ENCODE measurements at places on chromosomes 7 and 10. TPM values are rescaled to one million over a fixed set of nuclear protein-coding genes. Genes with fewer than 3 reads are reported as not detected.

- DNase-seq = no peak
These were observed 607.2 kb upstream of the MGMT start for GRCh38 chr10:128859738-128860386.

GRCh38 chr7:299628-300027 lies 9.7 kb downstream of the FOXL3 start:
- DNase-seq = peak; percentile 71

DNA sequence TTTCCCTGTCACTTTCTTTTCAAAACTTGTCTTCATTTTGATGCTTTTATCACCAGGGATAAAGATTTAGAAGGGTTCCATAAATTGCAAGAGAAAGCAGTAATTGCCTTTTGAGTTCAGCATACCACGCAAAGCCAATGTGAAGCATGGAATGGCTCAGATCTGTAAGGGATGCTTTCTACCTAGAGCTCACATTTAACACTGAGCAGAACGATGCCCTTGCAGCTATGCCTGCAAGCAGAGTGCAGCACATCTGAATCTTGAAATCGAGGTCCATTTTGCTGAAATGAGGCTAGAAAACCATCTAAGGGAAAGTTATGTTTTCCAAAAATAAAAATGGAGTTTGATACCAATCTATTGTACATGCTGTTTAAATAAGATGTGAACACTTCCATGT lies 171.2 kb upstream of the CELF2 start:
- no peak for DNase-seq

GRCh38 chr10:101467286-101467770 lies 113.4 kb downstream of the BTRC start:
- no peak for DNase-seq

DNA sequence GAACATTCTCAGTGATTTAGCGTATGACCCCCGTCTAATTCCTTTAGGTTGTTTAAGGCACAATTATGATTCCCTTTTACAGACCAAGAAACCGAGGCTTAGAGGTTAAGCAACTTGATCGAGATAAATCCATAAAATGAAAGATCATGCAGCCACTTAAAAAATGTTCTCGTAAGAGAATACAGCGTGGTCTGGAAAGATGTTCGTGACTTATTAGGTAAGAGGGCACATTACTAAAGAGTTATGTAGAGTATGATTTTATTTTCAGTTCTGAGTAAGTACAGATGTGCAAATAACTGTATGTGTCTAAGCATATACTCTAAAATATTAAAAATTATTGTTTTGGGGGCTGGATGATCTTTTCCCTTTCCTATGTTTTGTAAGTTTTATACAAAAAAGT lies 575.1 kb downstream of the PARD3 start:
- DNase-seq = no peak

- DNase-seq = no peak
These were observed 722.7 kb upstream of the CELF2 start for GRCh38 chr10:10294881-10295529.

DNA sequence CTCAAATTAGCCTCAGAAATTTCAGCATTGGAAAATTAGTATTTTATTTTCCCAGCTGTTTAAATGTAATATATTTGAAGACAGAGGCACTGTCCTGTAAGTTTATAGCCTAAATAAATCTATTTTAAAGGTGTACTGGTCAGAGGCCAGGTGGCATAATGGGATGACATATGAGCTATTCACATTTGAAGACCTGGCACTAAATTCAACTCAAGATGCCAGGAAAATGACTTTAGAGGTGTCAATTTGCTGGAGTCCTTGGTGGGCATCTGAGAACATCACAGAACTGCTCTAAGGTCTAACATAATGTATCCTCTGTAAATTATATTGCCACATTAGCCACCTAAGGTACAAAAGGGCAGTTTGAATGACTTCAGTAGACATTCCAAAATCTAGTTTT lies 348.9 kb upstream of the BMPER start:
- DNase-seq = no peak

GRCh38 chr7:32241636-32242035 lies 171.4 kb upstream of the PDE1C start:
- no peak for DNase-seq

DNA sequence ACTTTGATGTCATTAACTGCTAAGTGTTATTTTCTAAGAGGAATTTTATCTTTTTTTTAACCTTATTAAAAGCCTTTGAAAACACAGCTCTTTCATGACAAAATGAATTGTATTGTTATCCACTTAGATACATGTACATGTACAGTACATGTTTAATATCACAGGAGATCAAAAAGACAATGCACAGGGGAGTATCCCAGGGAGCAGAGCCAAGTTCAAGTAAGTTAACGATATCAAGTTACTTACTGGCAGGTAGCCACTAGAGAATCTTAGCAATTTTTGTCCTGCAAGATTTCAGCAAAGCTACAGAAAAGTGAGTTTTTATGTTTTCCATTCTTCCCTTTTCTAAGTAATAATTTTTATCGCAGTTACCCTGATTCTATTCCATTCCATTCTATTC lies 33.9 kb upstream of the ARL4A start:
- DNase-seq = no peak

DNA sequence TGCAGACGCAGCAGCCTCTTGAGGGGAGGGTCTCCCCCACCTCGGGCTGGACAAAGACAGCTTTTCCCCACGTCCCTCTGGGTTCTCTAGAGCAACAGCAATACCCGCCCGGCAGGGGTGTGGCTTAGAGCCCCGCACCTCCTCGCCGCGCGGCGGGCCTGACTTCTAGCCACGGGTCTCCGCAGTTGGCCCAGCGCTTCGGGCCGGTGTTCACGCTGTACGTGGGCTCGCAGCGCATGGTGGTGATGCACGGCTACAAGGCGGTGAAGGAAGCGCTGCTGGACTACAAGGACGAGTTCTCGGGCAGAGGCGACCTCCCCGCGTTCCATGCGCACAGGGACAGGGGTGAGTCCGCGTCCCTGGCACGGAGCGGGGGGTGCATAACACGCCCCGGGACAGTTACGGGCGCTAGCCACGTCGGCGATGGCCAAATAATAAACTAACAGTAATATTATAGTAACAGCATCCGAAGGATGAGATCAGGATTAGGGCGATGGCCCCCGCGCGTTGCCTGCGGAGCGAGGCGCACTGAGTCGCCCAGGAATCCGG lies 1.2 kb downstream of the CYP2E1 start:
- DNase-seq = no peak

DNA sequence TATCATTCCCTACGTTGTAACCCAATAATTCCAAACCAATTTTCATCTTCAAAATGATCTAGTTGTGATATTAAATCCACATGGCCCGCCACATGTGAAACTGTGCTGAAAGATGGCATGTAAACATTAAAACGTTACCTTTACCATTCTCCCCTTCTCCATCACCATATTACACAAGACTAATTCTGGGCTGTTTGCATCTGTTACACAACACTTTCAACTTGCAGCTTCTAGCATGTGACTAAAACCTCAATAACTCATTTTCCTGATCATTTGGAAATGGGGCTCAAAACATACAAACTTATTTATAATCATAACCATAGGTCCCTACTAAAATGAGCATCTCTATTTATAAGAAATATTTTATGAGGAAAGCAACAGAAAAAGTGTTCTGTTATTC lies 4.7 kb downstream of the MTERF1 start:
- DNase-seq = no peak

- DNase-seq = no peak
These were observed 90.3 kb downstream of the SRPK2 start for GRCh38 chr7:105298439-105298894.

GRCh38 chr10:2899246-2899951 lies 167.9 kb upstream of the PFKP start:
- DNase-seq = no peak

GRCh38 chr7:111438369-111439289 lies 123.7 kb downstream of the IMMP2L start:
- no peak for DNase-seq

DNA sequence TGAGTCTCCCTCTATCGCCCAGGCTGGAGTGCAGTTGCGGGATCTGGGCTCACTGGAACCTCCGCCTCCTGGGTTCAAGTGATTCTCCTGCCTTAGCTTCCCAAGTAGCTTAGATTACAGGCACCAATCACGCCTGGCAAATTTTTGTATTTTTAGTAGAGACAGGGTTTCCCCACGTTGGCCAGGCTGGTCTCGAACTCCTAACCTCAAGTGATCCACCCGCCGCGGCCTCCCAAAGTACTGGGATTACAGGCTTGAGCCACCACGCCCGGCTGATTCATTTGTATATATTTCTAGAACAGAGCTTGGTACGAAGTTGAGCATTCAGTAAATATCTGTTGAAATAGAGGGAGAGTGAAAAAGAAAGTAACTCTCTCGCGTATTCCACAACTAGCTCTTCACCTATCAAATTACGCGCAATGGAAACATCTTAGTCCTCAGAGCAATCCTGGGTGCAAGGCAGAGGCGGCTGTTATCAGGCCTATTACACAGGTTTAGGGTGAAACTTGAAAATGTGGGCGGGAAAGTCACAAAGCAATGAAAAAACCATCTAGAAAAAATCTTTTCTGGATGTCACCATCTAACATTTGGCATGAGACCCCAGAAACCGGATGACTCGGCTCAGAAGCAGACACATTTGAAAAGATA lies 707 bp upstream of the GHITM start:
- DNase-seq = peak; percentile 79

DNA sequence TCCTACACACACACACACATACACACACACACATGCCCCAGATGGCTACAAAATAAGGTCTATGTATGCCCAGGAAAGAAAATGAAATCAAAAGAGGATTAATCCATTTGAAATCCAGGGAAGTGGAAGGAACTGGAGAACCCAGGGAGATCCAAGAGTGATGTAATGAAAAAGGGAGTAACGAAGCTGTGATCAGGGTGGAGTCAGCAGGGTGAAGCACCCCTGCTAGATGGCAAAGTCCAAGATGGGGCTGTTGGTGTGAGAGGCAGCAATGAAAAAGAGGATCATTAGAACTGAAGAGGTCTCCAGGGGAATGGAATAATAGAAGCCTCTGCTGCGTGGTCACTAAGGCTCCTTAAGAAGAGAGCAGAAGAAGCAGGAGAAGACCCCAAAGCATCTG lies 43.6 kb upstream of the IL6 start:
- DNase-seq = no peak

NXPH1 gene
- total RNA-seq = not detected

CPN1 gene
- not detected for total RNA-seq

XRCC2 gene
- 0.43 TPM for total RNA-seq

CYP3A4 gene
- not detected for total RNA-seq

ACTA2 gene
- 6,560 TPM for total RNA-seq

PALD1 gene
- 7.4 TPM for total RNA-seq

ABLIM1 gene
- total RNA-seq = 79.4 TPM

SRPK2 gene
- total RNA-seq = 52.2 TPM

All from posterior vena cava (tissue), 2 donors.